Renal pelvis (tissue), 12 donors: ENCODE measurements at places on chromosomes 12 and 14. TPM values are rescaled to one million over a fixed set of nuclear protein-coding genes. Genes with fewer than 3 reads are reported as not detected.

- DNase-seq, result no peak
These were observed 1137.1 kb downstream of the FSCB start for GRCh38 chr14:43369710-43370564.

TCL1A gene
- polyA plus RNA-seq, result 0.50 TPM

CCDC196 gene
- 0.30 TPM for polyA plus RNA-seq

- no peak for DNase-seq
These were observed 4.0 kb downstream of the CPSF6 start for GRCh38 chr12:69243099-69244084.

GRCh38 chr14:28382444-28383190 lies 384.0 kb upstream of the FOXG1 start:
- no peak for DNase-seq

PTPRB gene
- polyA plus RNA-seq, result 19.5 TPM

GRCh38 chr12:49959685-49960473 lies 1.8 kb upstream of the AQP5 start:
- DNase-seq, result no peak

PLEKHD1 gene
- polyA plus RNA-seq, result 3.8 TPM

DNA sequence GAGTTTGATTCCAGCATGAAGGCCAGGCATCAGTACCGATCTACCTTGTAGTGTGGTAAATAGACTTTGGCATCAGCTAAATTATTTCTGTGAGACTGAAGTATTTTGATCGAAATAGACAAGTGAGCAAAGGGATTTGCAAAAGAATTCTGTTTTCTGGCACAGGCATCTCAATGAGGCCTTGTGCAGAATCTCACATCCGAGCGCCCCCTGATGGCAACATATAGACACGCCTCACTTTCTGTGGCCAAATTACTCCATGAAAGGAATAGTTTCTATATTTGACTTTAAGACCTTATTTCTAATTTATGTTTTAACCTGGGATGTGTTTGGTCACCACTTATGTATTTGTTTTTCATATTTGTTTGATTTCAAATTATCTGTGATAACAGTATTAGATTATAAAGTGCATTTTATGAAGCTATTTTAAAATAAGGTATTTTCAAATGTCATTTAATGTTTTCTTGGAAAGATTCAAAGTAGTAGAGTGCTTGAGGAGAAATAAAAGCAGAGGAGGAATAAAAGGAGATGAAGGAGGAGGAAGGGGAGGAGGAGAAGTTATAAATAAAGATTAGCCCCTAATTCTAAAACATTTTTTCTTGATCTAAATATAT lies 731.9 kb downstream of the NRXN3 start:
- peak; percentile 31 for DNase-seq

DNA sequence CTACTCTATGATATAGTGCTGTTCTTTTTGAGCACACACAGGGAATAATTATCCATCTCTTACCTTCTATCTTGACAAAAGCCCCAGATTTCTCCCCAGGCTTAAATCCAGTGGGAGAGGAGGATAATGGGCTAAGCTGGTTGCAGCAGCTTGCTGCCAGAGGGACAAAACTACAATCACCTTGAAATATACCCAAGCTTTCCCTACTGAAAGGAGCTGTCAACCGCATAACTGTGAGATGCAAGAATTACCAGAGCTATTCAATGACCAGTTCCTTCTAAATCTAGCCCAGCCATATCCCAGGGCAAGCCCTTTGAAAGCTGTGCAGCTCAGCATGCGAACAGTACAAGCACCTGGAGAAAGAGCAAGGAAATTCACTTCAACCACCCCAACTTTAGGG lies 943 bp upstream of the MGAT4C start:
- DNase-seq, result no peak

PROX2 gene
- polyA plus RNA-seq, result 0.63 TPM

DNA sequence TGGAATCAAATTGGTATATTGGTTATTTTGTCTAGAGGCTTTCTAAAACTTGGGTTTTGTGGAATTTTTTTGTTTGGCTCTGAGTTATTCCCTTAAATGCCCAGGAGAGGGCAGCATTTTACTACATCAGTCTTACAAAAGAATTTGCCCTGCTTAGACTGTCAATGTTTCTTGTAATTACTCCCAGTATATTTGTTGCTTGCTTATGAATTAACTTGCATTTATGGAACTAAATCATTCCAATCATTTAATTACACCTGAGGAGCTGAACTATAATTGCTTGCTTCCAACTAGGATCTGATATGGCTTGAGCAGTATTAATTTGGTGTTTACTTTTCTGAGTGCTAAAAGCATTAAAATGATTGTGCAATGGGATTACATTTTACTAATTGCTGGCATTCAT lies 48.7 kb downstream of the MIPOL1 start:
- peak; percentile 35 for DNase-seq

- no peak for DNase-seq
These were observed 74.7 kb downstream of the NIN start for GRCh38 chr14:50756300-50756699.

DNA sequence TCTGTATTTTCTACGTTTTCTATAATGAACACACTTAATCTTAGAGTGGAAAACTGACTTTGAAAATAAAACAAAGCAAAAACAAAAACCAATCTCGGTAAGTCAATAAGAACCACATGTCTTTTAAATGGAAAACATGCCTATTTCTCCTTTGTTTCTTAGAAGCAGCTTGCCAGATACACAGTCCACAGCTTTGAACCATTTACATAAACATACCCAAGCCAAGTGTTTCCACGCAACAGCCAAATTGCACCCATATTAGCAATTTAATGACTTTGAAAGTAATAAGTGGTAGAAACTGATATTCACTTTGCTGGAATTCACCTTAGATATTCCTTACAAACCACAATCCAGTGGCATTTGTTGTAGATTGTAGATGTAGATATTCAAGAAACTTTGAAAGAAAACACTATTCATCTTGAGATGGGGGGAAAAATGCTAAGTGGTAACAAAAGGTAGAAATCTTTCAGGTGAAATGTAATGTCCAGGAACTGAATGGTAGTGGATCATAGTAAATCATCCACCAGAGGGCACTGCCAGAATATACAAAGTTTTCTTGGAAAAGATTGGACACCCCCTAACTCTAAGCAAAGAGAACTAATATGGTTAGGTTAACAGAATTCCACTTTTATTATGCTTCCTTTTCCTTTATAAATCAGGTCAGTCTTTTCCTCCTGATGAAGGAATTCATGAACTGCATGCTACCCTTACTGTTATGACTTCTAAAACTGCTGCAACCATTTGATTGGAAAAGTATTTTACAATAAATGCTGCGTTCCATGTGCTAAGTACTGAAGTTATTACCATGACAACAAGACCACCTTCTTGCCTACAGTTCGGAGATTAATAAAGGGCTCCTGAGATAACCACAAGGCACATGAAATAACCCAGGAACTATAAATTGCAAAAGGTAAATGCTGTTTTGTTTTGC lies 69.8 kb downstream of the RERG start:
- no peak for DNase-seq
